ENCODE measurements at places on chromosomes 2 and 18.

DNA sequence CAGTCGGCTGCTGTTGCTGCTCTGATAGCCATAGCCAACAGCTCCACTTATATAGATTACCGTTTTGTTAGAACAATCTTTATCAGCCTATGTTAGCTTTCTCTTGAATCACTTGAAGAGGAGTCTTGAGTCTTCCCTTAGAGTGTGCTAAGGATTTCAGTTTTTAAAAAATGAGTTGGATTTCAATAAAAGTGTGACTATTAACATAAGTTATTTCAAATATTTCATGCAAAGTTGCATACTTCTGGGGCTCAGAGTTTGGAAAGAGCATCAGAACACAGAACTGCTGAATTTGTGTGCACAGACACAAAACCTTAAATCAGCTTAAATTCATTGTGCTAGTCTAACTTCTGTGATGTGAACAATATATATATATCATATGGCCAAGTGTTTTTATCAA lies 174.7 kb downstream of the MTX2 start:
- no peaks in the 10 kb centered on the region for H3K4me1 ChIP-seq
- no peaks in the 10 kb centered on the region for H3K27me3 ChIP-seq
- H3K4me3 ChIP-seq = no peak overlapping the region

DNA sequence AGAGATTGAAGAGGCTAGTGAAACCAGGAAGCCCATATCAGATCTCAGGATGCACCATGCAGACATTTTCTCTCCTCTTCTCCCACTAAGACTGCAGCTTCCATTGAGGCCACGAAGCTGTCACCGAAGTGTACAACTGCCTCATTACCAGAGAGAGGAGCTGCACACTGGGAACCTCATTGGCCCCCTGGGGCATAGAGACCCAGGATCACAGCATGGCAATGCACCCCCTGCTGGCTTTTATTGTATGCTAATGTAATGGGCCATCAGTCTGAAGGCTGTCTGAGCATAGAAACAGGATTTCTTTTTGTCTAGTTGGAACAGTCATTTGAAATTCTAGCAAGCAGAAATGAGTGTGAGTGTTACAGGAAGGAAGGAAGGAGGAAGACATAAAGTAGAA lies 861.6 kb upstream of the CELF4 start:
- H3K27me3 ChIP-seq = no peaks in the 10 kb centered on the region
- H3K4me3 ChIP-seq = no peak overlapping the region
- H3K36me3 ChIP-seq = no peaks in the 10 kb centered on the region
- DNase-seq = no peak
- H3K27ac ChIP-seq = no peak overlapping the region

DNA sequence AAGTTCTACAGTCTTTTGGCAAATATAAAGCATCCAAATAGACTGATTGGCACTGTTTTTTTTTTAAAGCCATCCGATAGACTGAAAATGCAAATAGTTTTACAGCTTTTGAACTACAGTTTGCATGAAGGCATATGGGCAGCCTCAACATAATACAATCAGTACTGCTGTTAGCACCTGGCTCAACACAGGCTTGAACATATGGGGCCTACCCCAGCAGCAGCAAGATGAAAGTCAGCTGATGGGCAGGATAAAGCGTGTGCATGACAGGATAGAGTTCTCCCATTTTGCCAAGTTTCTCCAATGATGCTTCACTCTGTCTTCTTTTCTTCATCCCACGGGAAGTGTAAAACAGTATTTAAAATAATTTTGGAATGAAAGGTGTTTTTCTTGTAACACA lies 1.3 kb upstream of the AKAIN1 start:
- H3K4me1 ChIP-seq = no peaks in the 10 kb centered on the region
- no peak overlapping the region for H3K4me3 ChIP-seq
- H3K27me3 ChIP-seq = no peaks in the 10 kb centered on the region
- no peak overlapping the region for H3K27ac ChIP-seq
- H3K36me3 ChIP-seq = no peaks in the 10 kb centered on the region
- no peak for DNase-seq

- no peak overlapping the region for H3K4me3 ChIP-seq
- no peak for DNase-seq
- no peaks in the 10 kb centered on the region for H3K27me3 ChIP-seq
- H3K36me3 ChIP-seq = no peaks in the 10 kb centered on the region
- no peak overlapping the region for H3K27ac ChIP-seq
Observed at GRCh38 chr2:105335469-105335868, 1.9 kb upstream of the C2orf49 start.

- no peak for DNase-seq
- no peak overlapping the region for H3K27ac ChIP-seq
- H3K4me3 ChIP-seq = no peak overlapping the region
Observed at GRCh38 chr18:59275406-59275949, 2.2 kb upstream of the RAX start.

DNA sequence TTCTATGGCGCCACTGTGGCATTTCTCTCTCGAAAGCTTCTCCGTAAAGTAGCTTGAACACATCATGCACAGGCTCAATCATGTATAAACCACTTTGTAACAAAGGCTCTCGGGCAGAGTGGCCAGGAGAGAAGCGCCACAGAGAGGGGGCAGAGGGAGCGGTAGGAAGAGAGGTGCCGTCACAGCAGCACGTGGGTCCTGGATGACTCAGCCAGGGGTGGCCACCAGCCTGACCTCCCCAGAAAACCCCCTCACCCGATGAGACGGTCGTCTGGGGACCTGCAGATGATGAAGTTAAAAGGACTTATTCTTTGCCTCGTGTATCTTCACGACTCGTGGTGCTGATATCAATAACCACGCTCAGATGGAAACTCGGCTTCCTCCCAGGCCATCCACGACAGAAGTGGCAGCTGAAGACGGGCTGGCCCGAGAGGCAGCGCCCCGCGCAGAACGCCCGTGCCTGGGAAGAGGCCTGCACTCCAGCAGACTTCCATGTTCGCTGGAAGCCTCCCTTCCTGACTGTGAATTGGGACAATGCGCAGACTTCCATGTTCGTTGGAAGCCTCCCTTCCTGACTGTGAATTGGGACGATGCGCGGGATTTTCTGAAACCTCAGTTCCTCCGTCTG lies 46.4 kb upstream of the MTCL1 start:
- H3K36me3 ChIP-seq = no peaks in the 10 kb centered on the region
- no peaks in the 10 kb centered on the region for H3K27me3 ChIP-seq
- H3K27ac ChIP-seq = no peak overlapping the region

DNA sequence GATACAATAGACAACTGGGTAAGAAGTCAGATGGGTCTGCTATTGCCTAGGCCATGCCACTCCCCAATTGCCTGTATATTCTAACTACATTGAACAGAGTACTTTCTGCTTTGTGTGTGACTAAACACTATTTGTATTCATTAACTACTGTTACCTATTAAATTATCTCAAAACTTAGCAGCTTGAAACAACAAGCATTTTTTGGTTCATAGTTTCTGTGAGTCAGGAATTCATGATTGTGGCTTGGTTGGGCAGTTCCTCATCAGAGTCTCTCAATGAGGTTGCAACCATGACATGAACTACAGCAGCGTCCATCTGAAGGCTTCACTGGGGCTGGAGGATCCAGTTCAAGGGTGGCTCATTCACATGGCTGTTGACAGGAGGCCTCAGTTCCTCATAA lies 205.7 kb downstream of the EN1 start:
- no peak overlapping the region for H3K27ac ChIP-seq
- no peak overlapping the region for H3K4me3 ChIP-seq
- H3K4me1 ChIP-seq = no peaks in the 10 kb centered on the region
- H3K27me3 ChIP-seq = no peaks in the 10 kb centered on the region

DNA sequence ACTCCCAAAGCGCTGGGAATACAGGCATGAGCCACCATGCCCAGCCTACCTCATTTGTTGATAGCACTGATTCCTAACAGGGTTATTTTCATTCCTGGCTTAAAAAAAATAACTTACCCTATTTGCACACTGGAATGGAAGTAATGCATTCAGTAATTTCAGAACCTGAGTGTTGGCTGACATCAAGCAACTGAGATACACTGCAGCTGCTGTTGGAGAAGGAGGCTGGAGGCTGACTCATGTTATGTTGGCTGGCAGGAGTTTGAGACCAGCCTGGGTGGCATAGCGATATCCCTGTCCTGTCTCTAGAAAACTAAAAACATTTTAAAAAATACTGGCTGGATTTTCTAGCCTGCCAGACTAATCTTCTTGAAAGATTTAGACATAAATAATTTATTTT lies 385.1 kb upstream of the MEX3C start:
- no peak overlapping the region for H3K4me3 ChIP-seq
- H3K27me3 ChIP-seq = no peaks in the 10 kb centered on the region
- H3K36me3 ChIP-seq = no peaks in the 10 kb centered on the region

GRCh38 chr2:108217211-108217610 lies 22.6 kb upstream of the SULT1C3 start:
- H3K27me3 ChIP-seq = no peaks in the 10 kb centered on the region
- H3K27ac ChIP-seq = peak overlapping the region; percentile 57
- H3K4me1 ChIP-seq = no peaks in the 10 kb centered on the region
- peak; percentile 56 for DNase-seq
- H3K4me3 ChIP-seq = no peak overlapping the region

DNA sequence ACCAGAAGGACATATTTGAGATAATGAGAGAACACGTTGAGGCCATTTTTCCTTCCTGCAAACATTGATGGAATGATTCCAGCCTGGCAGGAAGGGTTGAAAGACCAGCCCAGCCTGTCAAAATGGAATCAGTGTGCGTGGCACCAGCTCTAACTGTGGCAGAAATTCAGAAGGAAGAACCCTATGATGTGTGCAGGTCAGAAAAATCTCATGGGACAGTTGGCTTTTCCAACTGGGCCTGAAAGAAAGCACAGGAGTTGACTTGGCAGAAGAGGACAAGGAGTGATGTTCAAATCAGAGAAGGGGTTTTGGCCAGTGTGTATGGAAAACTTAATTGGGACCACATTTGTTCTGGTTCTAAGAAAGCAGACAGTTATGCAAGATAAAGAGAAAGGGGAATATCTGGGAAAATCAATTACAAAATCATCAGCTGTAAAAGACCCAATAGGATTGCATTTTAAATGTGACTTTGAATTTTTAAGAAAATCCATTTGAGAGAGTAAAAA lies 192.8 kb upstream of the PID1 start:
- H3K36me3 ChIP-seq = no peaks in the 10 kb centered on the region
- no peak overlapping the region for H3K4me3 ChIP-seq
- H3K27ac ChIP-seq = no peak overlapping the region
- no peak for DNase-seq
- H3K4me1 ChIP-seq = no peaks in the 10 kb centered on the region

- H3K4me3 ChIP-seq = no peak overlapping the region
- H3K4me1 ChIP-seq = no peaks in the 10 kb centered on the region
- DNase-seq = no peak
- no peak overlapping the region for H3K27ac ChIP-seq
Observed at GRCh38 chr2:239700686-239701345, 300.0 kb upstream of the HDAC4 start.

DNA sequence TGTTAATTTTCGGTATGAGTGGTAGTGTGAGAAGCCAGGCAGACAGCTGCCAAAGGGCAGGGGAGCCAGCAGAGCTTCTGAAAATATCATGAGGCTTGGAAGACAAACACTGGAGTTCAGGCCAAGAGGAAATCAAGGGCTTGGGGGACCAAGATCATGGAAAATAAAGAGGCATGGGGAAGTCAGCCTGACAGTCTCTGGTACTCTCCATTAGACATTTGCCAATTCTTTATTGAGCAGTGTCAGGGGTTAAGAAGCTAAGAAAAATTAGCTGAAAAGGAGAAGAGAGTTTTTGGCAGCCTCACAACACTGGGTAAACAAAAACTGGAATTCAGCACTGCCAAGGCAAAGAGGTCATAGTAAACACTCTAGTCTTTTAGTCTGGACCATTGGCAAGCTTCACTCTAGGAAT lies 612.7 kb downstream of the EPHA4 start:
- DNase-seq = no peak
- no peaks in the 10 kb centered on the region for H3K4me1 ChIP-seq
- no peak overlapping the region for H3K27ac ChIP-seq

DNA sequence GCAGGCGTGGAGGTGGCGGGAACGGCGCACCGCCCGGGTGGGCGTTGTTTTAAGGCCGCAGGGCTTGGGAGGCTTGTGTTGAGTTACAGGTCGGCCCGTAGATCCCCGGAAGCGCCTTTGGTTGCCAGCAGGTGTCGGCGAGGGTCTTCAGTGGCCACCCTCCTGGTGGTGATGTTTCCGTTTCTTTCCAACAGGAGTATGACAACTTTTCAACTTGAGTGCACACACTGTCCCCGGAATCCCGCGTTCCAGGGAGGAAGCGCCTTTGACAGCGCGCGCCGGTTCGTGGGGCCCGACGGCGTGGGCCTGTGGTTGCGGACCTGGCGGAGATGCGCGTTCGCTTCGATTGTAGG lies 1.0 kb upstream of the HDAC4 start:
- H3K36me3 ChIP-seq = no peaks in the 10 kb centered on the region
- H3K27ac ChIP-seq = peak overlapping the region; percentile 99
- peaks cover 9% of the 10 kb centered on the region for H3K4me1 ChIP-seq
- no peak for DNase-seq

DNA sequence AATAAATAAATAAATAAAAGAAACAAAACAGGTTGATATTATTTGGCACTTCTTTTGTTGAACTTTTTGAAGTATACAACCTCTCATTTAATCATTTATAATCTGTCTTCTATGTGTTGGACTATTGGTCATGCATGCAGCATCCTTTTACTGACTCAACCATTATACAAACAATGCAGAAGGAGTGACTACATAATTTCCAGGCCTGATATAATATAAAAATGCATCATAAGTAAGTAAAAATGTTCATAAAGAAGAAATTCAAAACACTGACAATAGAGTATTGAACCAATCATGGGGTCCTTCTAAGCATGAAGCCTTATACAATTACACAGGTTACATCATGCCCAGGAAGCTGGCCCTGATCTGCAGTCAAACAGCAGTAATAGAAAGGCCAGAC lies 141.5 kb upstream of the FN1 start:
- H3K4me3 ChIP-seq = no peak overlapping the region
- no peaks in the 10 kb centered on the region for H3K36me3 ChIP-seq
- H3K27me3 ChIP-seq = no peaks in the 10 kb centered on the region
- no peak for DNase-seq
- no peak overlapping the region for H3K27ac ChIP-seq

- DNase-seq = no peak
- H3K27ac ChIP-seq = no peak overlapping the region
- H3K4me1 ChIP-seq = no peaks in the 10 kb centered on the region
- H3K4me3 ChIP-seq = no peak overlapping the region
- no peaks in the 10 kb centered on the region for H3K36me3 ChIP-seq
- H3K27me3 ChIP-seq = no peaks in the 10 kb centered on the region
Observed at GRCh38 chr2:88003074-88003755, 13.1 kb downstream of the RNU2-63P start.

GRCh38 chr2:109230941-109231420 lies 102.0 kb downstream of the SH3RF3 start:
- H3K36me3 ChIP-seq = no peaks in the 10 kb centered on the region
- no peak overlapping the region for H3K4me3 ChIP-seq
- H3K27ac ChIP-seq = no peak overlapping the region
- no peaks in the 10 kb centered on the region for H3K27me3 ChIP-seq
- H3K4me1 ChIP-seq = no peaks in the 10 kb centered on the region
- no peak for DNase-seq

DNA sequence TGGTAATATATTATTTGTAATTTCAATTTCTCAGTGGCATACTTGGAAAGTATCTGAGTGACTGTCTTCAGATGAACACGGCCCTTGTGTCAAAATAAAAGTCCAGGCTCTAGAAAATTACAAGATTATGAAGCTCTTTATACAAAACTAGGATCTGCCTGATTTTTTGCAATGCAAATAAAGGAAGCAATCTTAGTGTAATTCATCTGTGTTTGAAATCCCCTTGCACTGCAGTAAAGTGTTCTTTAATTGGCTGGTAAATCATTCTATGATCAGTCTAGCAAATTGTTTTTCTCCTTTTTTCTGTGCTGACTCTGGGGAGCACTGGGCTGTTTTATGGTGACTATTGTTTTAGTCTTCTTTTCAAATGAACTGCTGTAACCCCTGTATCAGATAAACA lies 1039.0 kb downstream of the SOCS6 start:
- H3K4me1 ChIP-seq = no peaks in the 10 kb centered on the region
- no peak for DNase-seq
- no peaks in the 10 kb centered on the region for H3K27me3 ChIP-seq
- no peak overlapping the region for H3K4me3 ChIP-seq
